ENCODE measurements at places on chromosomes 13 and 19. TPM values are rescaled to one million over a fixed set of nuclear protein-coding genes. Genes with fewer than 3 reads are reported as not detected.

The SHANK1 gene
- total RNA-seq: under 0.01 TPM

The ZNF556 gene
- total RNA-seq: not detected

The CGB1 gene
- not detected for total RNA-seq

The PNPLA6 gene
- 90.4 TPM for total RNA-seq

The CHST8 gene
- total RNA-seq: under 0.01 TPM

The ZNF98 gene
- 0.13 TPM for total RNA-seq

The SPPL2B gene
- total RNA-seq: 13.9 TPM

The ZNF730 gene
- 1.3 TPM for total RNA-seq

The SYNGR4 gene
- total RNA-seq: not detected

The SIGLEC9 gene
- total RNA-seq: 0.26 TPM

The OR7D2 gene
- total RNA-seq: 0.25 TPM

The SPTBN4 gene
- under 0.01 TPM for total RNA-seq

The APOC4 gene
- total RNA-seq: not detected

The MTRF1 gene
- total RNA-seq: 7.2 TPM

The ZNF177 gene
- total RNA-seq: 0.89 TPM

The PPAN gene
- 20.4 TPM for total RNA-seq

The ZNF723 gene
- total RNA-seq: not detected

The BRME1 gene
- 0.25 TPM for total RNA-seq

The SHC2 gene
- total RNA-seq: 7.6 TPM

The NKG7 gene
- not detected for total RNA-seq

The ERICH6B gene
- not detected for total RNA-seq

The ZFP14 gene
- 3.4 TPM for total RNA-seq

The LILRA1 gene
- total RNA-seq: not detected

The TMIGD2 gene
- not detected for total RNA-seq

The NHLRC3 gene
- 7.2 TPM for total RNA-seq

The LRRC63 gene
- not detected for total RNA-seq

The ZIM2 gene
- under 0.01 TPM for total RNA-seq

The CCDC61 gene
- 4.6 TPM for total RNA-seq

The CGB3 gene
- not detected for total RNA-seq
